ENCODE measurements at places on chromosomes 2 and 18.

- peak; percentile 6 for DNase-seq
Observed at GRCh38 chr2:39779341-39779851, 338 bp upstream of the THUMPD2 start.

GRCh38 chr2:171330155-171330956 is 103.4 kb downstream of the METTL8 start:
- DNase-seq, result no peak

- DNase-seq, result peak; percentile 84
Observed at GRCh38 chr2:58131191-58132011, 84.8 kb downstream of the VRK2 start.

DNA sequence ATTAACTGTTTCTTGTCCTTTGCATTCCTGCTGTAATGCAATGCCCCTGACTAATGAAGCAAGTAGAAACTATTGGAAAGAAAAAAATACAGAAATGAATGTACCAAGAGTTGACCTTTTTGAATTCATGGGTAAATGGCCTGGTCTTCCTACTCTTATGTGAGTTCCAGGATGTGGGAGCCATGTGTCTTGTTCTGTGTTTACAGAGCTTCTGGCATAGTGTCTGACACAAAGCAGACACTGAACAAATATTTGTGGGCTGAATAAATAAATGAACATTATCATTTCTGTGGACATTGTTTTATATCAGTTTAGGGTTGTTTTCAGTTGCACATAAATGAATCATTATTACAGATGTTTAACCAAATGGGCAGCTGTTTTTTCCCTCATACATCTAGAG is 155.5 kb downstream of the CD8B2 start:
- DNase-seq, result peak; percentile 21

DNA sequence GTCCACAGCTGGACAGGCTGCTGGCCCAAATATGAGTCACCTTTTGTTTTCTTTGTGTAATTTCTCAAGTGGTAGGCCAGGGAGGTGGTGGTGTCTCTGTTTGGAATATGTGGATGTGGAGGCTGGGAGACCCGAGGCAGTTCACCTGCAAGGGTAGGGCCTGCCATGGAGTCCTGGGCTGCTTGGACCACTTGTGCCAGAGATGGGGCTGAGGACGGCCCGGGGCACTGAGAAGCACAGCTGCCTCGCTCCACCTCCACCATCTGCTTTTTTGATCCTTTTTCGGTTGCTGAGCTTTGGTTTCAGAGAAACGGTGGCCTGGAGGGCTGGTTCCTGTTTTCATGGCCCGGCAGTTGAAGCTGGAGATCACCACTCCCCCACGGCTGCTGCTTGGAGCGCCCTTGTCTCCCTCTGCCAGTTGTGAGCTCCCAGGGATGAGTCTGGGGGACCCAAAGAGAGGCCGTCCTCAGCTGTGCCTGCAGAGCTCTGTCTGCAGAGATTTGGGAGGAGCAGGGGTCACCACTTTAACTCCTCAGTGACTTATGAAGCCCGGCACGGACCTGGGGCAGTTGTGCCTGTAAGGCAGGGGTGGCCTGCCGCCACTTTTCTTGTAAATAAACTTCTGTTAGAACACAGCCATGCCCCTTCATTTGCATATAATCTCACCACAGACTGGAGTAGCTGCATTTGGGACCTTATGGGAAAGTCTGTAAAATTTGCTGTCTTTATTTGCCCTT is 67.6 kb upstream of the MCFD2 start:
- peak; percentile 74 for DNase-seq

GRCh38 chr2:173580351-173580750 is 225.7 kb downstream of the CDCA7 start:
- no peak for DNase-seq

GRCh38 chr2:119488245-119489214 is 35.8 kb downstream of the SCTR start:
- no peak for DNase-seq

- no peak for DNase-seq
Observed at GRCh38 chr2:214503568-214503967, 92.7 kb downstream of the VWC2L start.

DNA sequence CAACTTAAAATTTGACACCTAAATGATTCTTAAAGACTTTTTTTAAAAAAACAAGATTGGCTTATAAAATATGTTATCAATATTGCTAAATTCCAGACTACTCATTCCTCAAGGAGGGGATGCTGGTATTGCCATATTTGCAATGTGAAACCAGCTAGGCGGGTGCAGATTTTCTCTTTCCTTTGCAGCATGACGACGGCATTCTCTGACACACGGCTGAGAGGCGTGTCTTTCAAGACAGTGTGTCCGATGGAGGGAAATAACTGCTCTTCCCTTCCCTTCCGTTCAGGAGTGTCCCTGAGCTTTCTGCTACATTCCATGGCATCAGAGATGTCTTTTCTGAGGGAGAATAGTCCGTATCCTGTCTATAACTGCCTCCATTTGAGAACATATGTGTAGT is 38.2 kb upstream of the CNGA3 start:
- peak; percentile 25 for DNase-seq

DNA sequence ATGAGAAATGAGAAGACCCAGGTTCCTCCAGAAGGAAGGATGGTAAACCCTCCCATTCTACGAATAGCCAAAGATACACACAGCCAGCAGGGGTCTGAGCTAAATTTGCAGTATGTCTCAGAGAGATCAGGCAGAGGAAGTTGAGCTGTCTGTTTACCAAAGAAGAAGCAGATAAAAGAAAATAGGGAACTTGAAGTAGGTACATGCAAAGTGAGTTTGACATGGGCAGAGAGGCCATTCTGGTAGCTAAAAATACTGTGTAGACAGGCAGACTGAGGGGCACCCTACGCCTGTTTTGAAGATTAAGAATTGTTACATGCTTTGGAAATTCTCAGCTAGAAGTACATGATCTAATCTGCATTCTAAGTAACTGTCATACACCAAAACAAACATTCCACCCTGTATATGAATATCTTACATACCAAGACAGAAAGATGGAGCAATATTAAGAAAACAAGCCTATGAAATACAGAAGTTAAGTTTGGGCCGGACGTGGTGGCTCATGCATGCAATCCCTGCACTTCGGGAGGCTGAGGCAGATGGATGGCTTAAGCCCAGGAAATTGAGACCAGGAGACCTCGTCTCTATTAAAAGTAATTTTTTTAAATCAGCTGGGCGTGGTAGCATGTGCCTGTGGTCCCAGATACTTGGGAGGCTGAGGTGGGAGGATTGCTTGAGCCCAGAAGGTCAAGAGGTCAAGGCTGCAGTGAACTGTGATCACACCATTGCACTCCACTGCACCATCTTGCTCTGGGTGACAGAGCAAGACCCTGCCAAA is 157.9 kb downstream of the ANKRD44 start:
- DNase-seq, result no peak

GRCh38 chr2:61016392-61017002 is 1.0 kb upstream of the PEX13 start:
- no peak for DNase-seq

DNA sequence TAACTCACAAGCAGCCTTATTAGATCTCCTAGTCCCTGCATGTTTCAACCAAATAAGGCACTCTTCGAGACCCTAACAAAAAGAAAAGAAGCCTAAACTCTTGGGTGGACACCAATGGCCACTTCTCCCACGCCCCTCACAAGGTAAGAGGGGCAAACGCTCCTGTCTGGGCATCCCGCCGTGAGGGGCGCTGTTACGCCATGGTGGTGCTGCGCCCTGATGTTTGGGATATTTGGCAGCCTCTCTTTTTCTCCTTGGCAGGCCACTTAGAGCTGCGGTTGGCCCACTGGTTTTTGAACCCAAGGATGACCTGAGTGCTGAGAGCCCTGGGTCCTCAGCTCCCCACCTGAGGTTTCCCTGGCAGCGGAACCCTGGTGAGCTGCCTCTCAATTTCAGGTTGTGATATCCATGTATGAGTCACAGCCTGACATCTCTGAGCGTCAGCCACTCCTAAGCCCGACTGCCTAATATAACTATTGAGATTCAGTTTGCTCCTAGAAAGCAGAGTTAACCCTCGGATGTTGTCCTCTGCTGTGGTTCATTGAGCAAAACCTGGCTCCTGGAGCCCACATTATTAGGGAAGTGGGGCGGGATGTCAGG is 103.3 kb downstream of the COL6A3 start:
- peak; percentile 60 for DNase-seq

DNA sequence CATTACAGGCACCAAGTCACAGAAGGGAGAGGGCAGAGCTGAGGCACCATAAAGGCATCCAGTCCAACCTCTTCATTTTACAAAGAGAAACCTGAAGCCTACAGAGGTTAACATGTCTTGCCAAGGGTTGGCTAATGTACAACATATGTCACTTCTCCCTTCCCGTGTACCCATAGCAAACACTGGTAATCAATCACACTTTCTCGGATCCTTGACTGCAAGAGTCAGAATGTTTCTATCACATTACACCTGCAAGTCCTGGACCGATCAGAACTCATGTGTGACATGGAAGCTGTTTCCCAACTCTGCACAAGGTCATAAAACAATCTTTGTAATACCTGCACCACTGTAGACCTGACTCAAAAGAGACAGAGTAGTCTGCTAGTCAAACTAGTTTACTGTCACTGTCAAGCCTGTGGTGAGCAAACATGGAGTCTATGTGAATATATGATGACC is 6.0 kb downstream of the ANKRD44 start:
- no peak for DNase-seq

- peak; percentile 31 for DNase-seq
Observed at GRCh38 chr18:26655525-26656430, 107.4 kb upstream of the KCTD1 start.

DNA sequence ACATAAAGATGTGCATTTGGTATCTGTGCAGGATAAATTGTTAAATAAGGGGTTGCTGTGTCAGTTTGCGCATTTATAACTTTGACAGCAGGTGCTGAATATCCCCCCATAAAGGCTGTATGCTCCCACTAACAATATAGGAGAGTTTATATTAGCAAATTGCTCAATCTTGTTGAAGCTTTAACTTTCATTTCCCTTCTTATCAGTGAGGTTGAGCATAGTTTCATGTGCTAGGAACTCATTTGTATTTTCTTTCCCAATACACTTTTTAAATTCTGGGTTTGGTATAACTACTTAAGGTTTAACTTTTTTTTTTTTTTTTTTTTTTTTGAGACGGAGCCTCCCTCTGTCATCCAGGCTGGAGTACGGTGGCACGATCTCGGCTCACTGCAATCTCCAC is 89.0 kb downstream of the FAM117B start:
- DNase-seq, result no peak

DNA sequence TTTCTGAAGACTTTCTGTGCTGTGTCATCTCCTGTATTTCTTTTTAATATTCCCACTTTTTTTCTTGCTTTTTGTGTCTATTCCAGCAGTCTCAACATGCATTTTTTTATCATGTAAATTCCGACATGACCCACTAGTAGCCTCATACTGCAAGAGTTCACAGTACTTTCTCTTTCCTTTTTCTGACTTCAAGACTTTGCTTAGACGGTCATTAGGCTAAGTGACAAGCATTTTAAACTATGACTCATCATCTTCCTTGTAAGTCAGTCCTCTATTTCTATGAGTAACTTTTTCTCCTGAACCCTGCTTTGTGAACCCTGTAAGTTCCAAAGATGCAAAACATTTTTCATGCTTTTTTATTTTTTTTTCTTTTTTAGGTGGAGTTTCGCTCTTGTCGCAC is 381.2 kb downstream of the TXNL1 start:
- peak; percentile 83 for DNase-seq

GRCh38 chr18:41767960-41768359 is 187.1 kb upstream of the PIK3C3 start:
- peak; percentile 40 for DNase-seq

GRCh38 chr2:68907232-68907919 is 36.2 kb upstream of the BMP10 start:
- no peak for DNase-seq

DNA sequence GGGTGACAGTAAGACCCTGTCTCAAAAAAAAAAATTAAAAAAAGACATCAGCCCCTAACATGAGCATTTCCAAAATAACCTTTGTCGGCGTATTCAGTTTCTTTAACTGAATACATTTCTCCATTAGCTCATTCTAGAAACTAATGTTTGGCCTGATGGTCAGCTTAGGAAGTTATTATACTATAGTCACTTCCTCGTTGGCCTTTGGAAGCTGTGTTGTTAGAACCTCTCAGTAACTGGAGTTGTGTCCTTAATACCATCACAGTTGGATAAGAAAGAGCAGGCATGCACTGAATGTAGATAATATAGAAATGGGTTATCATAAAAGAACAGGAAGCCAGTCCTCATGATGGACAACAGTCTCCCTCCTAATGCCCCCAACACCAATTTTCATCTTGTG is 112.8 kb downstream of the ANTXR1 start:
- no peak for DNase-seq

GRCh38 chr2:75268112-75268511 is 68.8 kb upstream of the TACR1 start:
- DNase-seq, result no peak

DNA sequence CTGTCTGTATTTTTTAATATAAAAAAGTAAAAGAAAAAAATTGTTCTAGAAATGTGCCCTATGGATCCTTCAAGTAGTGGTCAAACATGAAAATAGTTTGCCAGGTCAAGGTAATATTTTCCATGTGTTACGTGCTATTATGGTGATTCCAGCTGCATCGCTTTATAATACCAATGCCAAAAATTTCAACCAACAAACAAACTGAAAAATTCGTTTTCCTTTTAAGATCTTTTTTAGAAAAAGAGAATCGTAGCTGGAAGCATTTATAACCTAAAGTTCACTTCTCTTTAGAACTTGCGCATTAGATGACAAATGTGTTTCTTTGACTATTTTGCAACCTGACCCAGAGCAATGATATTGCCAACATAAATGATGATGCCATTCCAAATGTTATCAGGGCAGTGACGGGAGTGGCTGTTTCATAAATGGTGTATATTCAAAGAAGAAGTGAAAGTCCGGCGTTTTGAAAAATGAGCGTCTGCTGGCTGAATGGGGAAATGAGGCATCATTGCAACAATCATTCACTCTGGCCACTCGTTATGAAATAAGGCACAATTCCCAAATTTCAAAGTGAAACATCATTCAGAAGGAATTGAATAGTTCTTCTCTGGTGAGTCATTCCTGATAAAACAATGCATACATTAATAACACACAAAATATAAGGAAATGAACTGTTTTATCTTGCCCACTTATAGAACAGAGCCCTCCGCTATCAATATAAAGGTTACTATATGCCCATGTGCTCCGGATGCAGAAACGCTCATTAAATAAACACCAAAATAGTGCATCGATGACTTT is 297.4 kb downstream of the TGIF1 start:
- DNase-seq, result peak; percentile 78

DNA sequence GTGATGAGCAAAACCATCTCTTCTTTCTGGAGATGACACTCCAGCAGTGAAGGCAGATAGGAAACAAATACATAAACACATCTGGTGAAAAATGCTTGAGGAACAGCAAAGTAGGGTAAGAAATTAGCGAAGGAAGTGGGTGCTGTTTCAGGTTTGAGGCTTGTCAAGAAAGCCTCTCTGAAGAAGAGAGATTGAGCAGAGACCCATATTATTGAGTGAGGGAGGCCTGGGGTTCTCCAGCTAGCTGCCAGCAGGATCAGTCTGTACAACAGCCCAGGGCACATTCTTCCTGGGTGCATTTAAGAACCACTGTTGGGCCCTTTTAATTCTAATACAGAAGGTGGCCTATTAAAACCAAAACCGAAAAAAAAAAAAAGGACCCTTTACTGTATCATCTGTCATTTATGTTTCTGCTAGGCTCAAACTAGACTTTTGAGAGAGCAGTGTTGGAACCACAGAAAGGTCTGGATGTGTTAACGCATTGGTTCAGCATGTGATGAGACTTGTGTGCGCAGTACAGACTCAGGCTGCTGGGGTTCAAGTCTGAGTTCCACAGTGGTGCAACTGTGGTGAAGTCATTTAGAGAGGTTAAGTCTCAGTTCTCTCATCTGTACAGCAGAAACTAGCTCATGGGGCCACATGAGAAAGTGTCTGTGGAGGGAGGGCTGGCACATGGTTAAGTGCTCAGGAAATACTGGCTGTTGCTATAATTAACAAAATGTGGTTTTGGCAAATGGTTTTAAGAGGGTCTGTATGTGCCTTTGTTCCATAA is 28.9 kb downstream of the MGAT5 start:
- DNase-seq, result no peak

Measured in fibroblast of mammary gland (primary cell).